Activated CD4-positive, CD25-positive, alpha-beta regulatory T cell (primary cell): ENCODE measurements at places on chromosomes 1 and 21.

- DNase-seq = no peak
These were observed 33.0 kb downstream of the URB1 start for GRCh38 chr21:32359719-32360260.

DNA sequence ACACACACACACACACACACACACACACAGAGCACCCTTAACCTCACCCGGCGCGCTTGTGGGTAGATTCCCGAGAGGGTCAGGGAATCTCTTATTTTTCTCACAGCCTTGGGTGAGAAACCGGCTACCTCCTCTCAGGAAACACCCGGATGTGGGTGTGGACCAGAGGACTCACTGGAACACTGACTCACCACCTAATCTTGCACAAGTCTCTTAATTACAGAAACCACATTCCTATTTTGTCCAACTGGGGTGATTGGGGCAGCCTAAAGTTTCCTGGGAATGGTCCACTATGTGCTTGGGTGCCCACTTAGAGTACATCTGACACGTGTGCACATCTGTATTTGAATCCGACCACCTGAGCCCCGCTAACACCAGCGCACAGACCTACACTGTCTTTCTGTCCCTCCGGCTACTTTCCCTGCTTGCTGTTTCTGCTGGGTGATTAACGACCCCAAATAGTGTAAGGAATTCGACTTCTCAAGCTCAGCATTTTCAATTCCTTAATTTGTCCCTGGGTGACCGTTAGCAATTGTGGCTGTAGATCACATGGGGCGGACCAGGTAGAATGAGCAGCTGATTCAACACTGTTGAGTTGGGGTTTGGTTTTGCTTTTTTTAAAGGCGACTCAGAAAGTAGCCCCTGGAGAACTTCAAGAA is 14.0 kb upstream of the TBX15 start:
- DNase-seq = no peak

- no peak for DNase-seq
These were observed 22.6 kb upstream of the TTC34 start for GRCh38 chr1:2823921-2824610.

GRCh38 chr1:209051570-209051969 is 531.9 kb upstream of the CAMK1G start:
- no peak for DNase-seq

- DNase-seq = no peak
These were observed 5.5 kb downstream of the RAB29 start for GRCh38 chr1:205769641-205770365.

GRCh38 chr1:210437111-210437510 is 108.4 kb downstream of the HHAT start:
- DNase-seq = no peak

DNA sequence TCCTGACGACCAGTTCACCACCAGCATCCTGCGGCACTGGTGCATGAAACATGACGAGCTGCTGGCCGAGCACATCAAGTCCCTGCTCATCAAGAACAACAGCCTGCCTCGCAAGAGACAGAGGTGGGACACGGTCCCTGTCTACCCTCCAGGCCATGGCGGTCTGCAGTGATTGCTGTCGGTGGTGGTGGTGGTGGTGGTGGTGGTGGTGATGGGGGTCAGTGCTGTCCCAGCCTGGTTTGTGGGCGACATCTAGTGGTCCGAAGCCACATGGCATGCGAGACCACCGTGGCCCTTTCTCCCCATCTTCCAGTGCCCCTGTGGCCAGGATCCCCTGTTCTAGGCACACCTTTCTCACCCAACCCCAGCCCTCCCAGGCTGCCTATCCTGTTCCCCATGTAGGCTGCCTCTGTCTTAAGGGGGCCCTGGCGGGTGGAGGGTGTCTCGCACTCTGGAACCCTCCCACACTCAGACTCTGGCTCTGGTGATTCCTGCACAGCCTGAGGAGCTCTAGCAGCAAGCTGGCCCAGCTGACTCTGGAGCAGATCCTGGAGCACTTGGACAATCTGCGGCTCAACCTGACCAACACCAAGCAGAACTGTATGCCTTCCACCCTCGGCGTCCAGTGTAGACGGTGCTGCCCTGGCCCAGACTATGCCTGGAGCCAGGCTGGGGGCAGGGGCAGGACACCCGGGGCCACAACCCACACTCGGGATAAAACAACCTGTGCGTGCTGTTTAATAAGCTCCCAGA is 3.2 kb upstream of the SLC27A3 start:
- DNase-seq = no peak

- DNase-seq = no peak
These were observed 322.4 kb upstream of the DEPDC1 start for GRCh38 chr1:68819190-68819829.

DNA sequence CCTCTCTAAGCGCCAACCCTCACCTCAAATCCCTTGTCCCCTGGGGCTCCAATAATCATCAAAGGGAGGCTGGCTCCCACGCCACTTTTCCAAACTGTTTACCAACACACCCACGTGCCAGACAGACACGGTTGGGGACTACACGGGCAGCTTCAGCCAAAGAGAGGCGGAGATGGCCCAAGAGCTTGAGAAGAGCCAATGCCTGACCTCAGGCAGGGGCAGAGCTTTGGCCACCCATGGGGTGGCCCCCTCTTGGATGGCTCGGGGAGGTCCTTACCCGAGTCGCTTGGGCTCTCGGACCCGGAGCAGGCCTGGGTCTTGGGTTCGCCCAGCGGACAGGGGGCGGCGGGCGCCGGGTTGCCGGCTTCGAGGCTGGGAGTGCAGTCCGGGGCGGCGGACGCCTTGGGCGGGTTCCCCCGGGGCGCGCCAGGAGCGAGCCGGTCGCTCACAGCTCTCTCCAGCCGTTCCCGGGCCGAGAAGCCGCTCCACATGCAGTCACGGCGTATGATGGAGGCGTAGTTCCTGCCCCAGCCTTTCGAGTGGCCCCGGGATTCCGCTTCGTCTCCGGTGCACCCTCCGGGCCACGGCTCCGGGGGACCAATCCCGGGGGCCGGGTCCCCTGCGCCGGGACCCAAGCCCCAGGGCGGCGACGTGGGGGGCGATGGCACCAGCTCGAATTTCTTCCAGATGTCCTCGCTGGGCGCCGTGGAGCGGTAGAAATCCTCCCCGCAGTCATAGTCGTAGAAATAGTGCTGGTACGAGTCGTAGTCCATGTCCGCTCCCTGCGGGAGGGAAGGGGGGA is 854 bp downstream of the MYCL start:
- DNase-seq = no peak

- peak; percentile 8 for DNase-seq
These were observed 50.3 kb upstream of the COA6 start for GRCh38 chr1:234322979-234323378.

GRCh38 chr1:53051676-53052075 is 10.3 kb upstream of the PODN start:
- no peak for DNase-seq

DNA sequence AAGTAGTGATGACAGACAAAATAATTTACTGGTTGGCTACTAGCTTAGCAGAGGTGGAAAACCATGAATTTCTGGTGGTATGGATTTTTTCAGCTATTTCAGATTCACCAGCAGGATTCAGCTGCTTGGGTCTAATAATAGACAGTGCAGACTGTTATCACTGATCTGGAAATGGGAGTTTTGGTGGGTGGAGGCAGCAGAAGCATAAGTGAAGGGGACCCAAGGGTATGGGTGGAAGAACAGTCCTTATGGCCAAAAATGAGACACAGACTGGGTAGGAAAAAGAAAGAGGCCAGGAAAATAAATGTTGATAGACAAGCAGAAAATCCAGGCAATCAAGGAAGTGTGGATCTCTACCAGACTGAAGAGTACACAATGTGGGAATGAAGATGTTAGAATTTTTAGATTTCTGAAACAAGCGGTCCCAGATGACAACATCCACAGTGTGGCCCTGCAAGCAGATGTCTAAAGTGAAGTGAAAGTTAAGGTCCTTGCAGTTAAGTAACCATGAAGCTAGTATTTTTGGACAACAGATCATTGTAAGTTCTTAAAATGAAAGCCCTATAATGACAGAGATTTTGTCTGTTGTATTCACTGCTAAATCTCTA is 24.7 kb downstream of the LYST start:
- no peak for DNase-seq

- no peak for DNase-seq
These were observed 14.0 kb upstream of the SARS1 start for GRCh38 chr1:109199710-109200109.

DNA sequence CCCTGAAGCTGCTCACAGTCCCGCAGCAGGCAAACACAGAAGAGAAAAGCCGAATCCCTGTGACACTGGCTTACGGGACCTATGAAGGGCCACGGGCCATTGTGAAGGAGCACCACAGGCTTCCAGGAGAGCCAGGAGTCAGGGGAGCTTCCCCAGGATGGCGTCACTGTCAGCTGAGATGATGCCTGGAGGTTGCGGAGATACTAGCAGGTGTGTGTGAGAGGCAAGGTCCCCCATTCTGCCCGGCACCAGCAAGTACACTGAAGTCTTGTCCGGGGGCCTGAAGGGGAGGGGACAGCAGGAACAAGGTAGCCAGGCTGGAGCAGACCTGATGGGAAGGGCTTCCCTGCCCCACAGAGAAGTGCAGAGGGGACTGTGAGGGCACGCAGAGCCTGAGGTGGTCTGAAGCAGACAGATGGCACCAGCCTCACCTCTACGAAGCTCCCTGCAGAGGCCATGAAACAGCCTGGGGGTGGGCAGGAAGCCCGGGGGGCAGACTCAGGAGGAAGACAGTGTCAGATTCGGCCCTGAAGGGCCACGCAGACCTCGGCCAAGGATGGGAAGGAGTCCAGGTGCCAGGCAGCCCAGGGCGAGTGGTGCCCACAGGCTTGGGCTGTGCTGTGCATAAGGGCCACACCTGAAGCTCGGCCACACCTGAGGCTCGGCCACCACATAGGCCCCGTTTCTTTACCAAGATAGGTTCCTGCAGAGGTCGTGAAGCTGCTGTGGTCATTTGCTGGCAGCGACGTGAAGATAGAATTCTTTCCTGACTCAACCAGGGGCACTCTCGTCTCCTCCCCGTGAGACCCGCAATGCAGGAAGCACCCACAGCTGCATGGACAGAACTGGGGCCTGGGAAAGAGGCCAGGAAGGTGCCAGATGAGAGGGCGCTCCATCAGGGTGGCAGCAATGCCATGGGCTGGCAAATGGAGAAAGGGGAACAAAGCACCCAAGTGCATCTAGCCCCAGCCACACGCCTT is 10.1 kb downstream of the TCP10L start:
- DNase-seq = no peak

- DNase-seq = no peak
These were observed 628.0 kb downstream of the SMYD3 start for GRCh38 chr1:245879091-245879490.

- DNase-seq = no peak
These were observed 41.9 kb downstream of the C21orf91 start for GRCh38 chr21:17777072-17777765.

GRCh38 chr1:86150553-86151055 is 6.0 kb downstream of the COL24A1 start:
- no peak for DNase-seq

- DNase-seq = no peak
These were observed 377.8 kb downstream of the KCNH1 start for GRCh38 chr1:210755991-210756659.

GRCh38 chr1:88503646-88504045 is 180.4 kb upstream of the PKN2 start:
- DNase-seq = no peak

- no peak for DNase-seq
These were observed 12.4 kb downstream of the EPB41 start for GRCh38 chr1:28926629-28927265.

- peak; percentile 15 for DNase-seq
These were observed 432 bp downstream of the AKT3 start for GRCh38 chr1:243849421-243850201.

DNA sequence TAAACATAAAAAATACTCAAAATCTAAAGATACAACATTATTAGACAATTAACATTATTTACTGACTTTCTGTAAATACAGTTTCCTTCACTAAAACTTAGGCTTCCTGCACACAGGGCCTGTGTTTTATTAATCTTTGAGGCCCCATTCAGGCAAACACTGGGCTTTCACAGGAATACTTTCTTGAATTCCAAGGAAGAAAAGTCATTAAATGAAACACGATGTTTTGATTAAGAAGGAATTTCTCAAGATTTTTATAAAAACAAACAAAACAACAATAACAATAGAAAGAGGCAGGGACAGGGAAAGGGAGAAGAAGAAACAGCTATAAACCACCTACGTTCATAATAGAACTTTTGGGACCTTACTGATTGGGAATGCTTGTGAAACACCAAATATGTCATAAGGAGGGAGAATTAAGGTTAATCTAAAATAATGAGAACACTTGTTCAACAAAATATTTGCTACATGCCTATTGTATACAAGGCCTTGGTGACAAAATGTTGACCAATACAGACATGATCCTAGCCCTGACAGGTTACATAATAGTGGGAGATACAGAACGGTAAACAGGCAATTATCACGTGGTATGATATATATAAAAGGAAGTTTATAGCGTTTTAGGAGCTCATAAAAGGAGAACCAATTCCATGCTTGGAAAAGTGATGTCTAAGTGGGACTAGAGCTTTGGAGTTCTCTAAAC is 3.6 kb downstream of the DDAH1 start:
- DNase-seq = no peak

GRCh38 chr1:50458507-50458906 is 35.3 kb upstream of the DMRTA2 start:
- no peak for DNase-seq

GRCh38 chr1:34378968-34379856 is 202.5 kb downstream of the C1orf94 start:
- DNase-seq = no peak

GRCh38 chr1:235328271-235329138 is at the start of gene GGPS1:
Gene GGPS1 (plus strand): TSS chr1:235328570. CDS start chr1:235335265, 6,695 bp downstream.
- peak; percentile 97 for DNase-seq

GRCh38 chr1:246876431-246876830 is 55.3 kb downstream of the AHCTF1 start:
- no peak for DNase-seq

GRCh38 chr21:43029785-43030184 is 45.9 kb downstream of the CBS start:
- DNase-seq = no peak
